ENCODE measurements at places on chromosomes 2 and 18.

- DNase-seq: no peak
Measured at GRCh38 chr2:70471129-70471528, 82.5 kb downstream of the TGFA start.

GRCh38 chr2:14567561-14567960 lies 65.0 kb upstream of the LRATD1 start:
- DNase-seq: no peak

GRCh38 chr2:179936141-179936540 lies 71.0 kb downstream of the CWC22 start:
- DNase-seq: no peak

GRCh38 chr2:30566631-30567030 lies 119.6 kb downstream of the LCLAT1 start:
- DNase-seq: no peak

- DNase-seq: peak; percentile 63
Measured at GRCh38 chr2:230866756-230867523, 2.2 kb downstream of the ITM2C start.

DNA sequence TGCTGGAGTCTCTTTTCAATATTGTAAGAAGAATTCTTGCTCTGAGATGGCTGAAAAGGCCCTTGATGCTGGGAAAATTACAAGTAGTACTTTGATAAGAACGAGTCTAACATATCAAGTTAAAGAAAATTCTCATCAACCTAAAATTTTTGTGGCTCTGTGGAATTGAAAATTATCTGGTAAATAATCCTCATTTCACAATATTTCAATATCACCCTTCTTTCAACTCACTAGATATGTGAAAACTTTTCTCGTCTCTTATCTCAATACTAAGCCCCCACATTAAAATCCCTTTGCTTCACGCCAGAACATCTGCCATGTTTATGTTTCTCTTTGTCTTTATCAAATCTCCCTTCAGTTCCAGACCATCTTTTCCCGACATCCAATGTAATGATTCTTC lies 448.8 kb downstream of the ZNF516 start:
- no peak for DNase-seq

GRCh38 chr18:57984490-57985115 lies 59.4 kb upstream of the NEDD4L start:
- DNase-seq: no peak

GRCh38 chr2:183014005-183014404 lies 24.3 kb downstream of the NCKAP1 start:
- DNase-seq: no peak

GRCh38 chr2:7672027-7672684 lies 754.9 kb downstream of the RNF144A start:
- DNase-seq: peak; percentile 38

DNA sequence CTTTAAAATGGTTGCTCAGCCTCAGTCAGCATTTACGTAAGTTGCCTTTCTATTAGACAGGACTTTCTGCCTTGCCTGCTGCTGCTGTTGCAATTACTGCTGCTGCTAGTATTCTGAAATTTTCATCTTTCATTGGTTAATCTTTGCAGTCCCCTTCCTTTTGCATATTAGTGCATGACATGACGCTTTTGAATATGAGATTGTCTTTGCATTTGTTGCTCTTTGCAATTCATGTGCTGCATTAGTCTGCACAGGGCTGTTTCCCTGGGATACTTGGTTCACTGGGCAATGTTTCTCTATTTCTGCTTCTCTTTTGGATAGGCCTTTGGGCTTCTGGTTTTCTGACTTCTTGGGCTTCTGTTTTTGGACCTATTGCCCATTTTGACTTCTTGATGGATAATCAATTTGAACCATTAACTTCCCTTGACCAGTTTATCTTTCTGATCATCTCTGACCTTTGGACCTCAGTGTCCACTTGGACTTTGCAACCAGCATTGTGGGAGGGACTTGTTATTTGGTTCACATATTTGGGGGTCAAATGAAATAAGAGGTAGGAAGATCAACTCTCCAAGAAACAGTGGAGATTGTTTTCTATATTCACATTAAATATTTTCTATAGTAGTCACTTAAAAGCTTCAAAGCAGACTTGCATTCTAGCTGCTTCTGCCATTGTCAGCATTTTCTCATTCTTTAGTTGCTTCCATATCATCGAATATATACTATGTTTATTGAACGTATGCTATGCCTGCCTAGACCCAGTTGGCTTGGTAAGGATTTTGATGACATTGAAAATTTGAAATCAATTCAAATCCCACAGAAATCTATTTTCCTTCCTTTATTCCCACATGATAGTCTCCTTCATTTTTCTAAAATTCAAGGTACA lies 12.5 kb upstream of the BUB1 start:
- no peak for DNase-seq

DNA sequence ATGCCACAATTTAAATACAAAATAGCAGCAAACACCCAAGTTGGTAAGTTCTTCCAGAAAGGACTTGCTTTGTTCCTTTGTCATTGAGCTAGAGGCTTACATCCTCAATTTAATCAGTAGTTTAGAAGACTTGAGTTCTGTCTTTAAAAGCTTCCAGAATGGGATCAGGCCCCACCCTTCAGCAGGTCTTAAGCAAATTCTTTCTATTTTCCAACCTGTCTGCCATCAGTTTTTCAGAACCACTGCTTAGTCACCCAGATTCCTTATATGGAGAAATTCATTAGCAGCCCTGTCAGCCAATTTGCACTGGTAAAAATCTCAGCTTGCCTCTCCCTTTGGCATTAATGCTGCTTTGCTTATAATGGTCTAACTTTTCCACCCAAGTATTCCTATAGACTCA lies 263.6 kb upstream of the HNMT start:
- DNase-seq: no peak

DNA sequence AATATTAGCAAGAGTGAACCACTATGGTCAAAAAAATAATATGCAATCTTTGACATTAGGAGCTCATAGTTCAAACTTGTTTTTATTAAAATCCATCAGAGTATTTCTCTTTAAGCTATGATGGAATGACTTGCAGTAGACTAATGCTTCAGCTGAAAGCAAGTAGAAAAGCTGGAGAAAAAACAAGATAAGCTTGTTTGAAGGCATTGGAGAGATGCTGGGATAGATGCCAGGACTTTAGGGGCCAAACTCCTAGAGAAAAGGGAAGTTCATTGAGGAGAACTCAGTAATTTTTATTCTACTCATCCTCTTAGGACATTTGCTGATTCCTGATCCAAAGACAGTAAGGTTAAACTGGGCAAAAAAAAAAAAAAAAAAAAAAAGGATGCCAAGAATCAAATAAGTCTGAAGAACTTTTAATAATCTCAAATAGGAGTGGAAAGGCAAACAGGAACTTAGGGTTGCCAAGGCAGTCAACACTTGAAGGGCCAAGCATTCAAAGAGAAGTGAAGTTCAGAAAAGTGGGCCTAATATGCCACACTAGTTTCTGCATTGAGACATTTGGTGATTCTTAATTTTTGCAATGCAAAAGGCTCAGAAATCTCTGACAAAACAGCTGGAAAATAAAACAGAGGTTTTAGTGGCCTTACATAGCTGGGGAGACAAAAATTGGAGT lies 19.7 kb upstream of the AFF3 start:
- no peak for DNase-seq

DNA sequence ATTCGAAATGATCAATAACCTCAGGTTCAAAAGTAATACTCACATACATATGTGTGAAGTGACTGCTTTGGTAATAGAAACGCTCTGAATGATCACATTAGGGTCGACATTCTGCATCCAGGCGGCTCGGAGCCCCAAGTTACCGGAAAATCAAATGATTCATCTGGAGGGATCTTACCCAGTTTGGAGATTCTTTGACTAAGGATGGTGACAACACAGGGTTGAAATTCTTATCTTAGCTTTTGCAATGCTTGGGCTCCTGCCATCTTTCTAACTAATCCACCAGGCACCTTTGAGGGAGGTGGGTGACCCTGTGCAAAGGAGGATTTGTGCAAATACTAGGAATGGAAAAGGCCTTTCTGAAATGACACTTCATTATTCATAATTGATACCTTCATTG lies 10.8 kb downstream of the GBX2 start:
- no peak for DNase-seq

DNA sequence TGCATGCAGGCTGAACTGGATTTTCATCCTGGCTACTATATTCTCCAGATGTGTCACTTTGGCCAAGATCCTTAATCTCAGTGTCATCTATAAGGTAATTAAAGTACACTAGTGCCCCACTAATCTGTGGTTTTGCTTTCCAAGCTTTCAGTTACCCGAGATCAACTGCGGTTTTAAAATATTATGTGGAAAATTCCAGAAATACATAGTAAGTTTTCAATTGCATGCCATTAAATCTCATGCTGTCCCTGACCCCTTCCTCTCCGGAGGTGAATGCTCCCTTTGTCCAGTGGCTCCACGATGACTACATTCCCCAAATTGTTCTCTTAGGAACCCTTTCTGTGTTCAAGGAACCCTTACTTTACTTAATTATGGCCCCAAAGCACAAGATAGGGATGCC lies 5.3 kb upstream of the TYMS start:
- no peak for DNase-seq

DNA sequence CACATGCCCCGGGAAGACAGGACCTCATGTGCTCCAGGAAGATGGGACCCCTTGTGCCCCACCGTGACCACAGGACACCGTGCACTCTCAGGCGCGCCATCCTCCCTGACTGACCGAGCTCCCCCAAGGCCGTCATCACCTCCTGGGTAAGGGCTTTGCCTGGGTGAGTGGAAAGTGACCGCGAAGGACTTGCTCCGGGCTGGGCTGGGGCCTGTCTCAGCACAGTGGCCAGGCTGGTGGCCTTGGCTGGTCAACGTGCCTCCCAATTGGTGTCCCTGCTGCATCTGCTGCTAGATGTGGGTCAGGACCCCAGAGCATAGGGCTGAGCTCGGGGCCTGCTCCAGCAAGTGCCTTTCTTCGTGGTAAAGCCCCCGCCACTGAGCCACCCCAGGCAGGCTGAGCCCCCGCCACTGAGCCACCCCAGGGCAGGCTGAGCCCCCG lies 69.7 kb upstream of the CTDP1 start:
- no peak for DNase-seq

DNA sequence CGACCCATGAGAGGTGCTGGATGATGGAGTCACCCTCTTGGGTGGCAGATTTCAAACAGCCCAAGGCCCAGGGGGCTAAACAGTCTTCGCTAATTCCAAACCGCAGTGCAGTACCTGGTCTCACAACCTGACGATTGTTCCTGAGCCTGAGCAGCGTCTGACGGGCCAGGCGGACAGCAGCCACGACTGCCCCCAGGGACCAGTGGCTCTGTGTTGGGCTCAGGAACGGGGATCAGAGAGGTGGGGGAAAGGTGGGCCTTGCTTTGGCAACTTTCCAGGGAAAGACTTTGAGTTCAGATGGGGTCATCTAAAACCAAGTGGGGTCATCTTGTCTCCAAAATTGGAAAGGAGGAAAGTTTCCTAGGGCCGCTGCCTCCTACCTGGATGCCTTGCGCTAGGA lies 492 bp downstream of the COLEC11 start:
- no peak for DNase-seq

- DNase-seq: no peak
Measured at GRCh38 chr2:195092341-195092740, 564.7 kb upstream of the SLC39A10 start.

GRCh38 chr18:47036298-47036874 lies 965 bp upstream of the ELOA2 start:
- DNase-seq: no peak

DNA sequence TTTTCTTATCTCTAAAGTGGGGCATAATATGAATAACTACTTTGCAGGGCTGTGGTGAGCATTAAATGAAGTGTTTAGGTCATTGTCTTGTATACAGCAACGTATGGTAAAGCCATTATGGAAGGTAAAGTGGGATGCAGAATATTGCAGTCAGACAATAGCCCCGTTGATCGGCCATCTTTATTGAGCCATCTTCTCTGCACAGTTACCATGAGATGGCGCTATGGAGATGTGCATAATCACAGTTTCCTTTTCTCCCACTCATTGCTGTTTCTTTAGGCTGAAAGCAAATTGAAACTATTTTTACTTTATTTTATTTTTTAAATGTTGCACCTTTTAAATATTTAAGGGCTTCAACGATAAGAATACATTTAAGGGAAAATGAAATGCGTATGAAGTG lies 108.9 kb downstream of the THSD7B start:
- DNase-seq: no peak

DNA sequence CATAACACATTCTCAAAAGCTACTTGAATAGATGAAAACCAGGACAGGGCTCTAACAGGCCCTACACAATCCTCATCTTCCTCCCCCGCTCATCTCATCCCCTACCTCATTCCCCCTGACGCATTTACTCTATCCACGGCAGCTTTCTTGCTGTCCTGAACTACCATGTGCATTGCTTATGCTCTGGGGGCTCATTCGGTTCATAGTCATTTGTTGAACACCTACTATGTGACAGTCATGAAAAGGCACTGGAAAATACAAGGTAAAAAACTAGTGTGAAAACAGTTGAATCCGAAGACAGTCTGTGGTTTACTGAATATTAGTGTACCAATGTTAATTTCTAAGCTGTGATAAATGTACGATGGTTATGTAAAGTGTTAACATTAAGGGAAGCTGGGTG lies 797 bp downstream of the EIPR1 start:
- no peak for DNase-seq

DNA sequence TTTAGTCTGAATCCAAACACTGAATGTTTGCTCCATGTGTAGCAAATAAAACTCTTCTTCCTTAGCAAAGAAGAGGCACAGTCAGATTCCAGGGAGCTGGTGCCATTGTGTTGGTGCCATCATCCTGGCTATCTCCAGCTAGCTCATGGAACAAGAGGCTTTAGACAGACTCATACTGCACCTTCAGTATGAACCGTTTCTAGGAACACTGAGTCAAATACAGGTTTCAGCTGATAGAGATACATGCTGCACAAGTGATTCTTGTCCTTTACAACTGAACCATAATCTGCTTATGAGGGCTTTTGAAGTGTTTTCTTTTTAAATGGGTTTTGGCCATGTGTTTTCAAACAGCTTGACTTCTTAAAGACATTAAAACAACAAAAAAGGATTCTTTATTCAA lies 57.9 kb downstream of the DYNC1I2 start:
- no peak for DNase-seq

DNA sequence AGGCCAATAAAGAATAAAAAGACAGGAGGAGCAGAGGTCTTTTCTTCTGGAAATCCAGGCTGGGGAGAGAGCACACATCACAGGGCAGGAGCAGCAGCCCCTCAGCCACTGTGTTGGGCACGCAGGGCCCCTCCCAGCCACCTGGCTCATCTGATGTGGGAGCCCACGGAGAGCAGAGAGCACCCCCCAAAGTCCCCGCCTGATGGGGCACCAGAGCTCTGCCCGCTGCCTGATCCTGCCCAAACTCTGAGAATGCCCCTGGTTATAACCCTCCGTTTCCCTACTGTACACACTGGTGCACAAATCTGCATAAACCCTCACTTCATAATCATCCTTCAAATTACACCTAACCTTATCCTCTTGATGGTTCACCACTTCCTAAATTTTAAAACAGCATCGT lies 111.3 kb downstream of the HDAC4 start:
- DNase-seq: no peak

- no peak for DNase-seq
Measured at GRCh38 chr18:62720048-62720447, 4.7 kb downstream of the PHLPP1 start.

DNA sequence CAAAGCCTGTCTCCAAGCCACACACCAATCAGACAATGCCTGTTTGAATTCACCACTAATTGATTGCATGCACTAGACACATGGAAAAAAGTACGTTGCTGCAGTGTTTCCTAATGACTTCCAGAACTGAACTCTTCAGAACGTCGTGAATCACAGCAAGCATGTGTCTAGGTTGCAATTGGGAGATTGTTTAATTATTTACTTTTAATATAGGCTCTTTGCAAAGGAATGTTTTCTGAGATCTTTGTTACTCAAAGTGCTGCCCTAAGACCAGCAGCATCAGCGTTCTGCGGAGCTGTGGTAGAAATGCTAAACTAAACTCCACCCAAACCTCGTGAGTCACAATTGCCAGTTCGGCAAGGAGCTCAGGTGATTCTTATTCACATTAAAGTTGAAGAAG lies 52.7 kb upstream of the CCDC68 start:
- DNase-seq: no peak
